GM20000 (cell line): ENCODE measurements at places on chromosomes 6 and 20.

- no peak for DNase-seq
Measured at GRCh38 chr6:139967497-139967896, 593.0 kb upstream of the CITED2 start.

GRCh38 chr6:82953871-82954270, 111.8 kb downstream of the UBE3D start:
- no peak for DNase-seq

GRCh38 chr6:2579241-2579761, 171.4 kb downstream of the MYLK4 start:
- DNase-seq: no peak

- no peak for DNase-seq
Measured at GRCh38 chr6:87701344-87701675, 723 bp downstream of the AKIRIN2 start.

DNA sequence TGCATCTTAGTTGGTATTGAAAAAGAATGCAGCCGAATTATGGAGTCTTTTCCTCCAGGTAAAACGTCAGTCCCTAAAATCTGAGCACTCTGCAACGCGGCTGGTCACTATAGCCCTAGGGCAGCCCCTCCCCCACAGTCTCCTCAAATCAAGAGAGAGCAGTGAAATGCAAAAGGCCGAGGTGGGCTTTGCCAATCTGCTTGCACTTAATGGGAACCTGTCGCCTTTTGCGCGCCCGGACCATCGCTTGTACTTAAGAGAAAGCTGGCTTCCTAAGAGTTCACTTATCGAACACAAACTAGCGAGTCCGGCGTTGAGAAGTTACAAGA, 447 bp downstream of the MCM3 start:
- peak; percentile 16 for DNase-seq

- peak; percentile 62 for DNase-seq
Measured at GRCh38 chr6:144353871-144354314, 68.8 kb downstream of the UTRN start.

- DNase-seq: no peak
Measured at GRCh38 chr6:82111114-82111513, 136.4 kb downstream of the IBTK start.

DNA sequence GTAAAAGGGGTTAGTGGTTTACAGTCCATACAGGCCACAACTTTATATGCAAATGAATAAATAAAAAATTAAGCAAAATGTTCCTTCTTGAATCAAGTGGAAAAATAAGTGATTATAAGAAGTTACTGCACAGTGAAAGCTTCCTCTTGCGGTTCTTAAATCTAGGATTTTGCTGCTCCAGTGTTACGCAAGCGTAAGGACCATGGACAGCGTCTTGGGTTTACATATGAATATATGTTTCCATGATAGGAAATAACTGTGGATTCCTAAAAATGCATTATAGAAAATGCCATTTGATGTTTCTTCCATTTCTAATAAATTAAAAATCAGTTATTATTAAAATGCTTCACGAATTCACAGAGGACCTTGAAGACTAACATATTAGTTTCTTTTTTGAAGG, 176.6 kb upstream of the POU3F2 start:
- no peak for DNase-seq

GRCh38 chr6:136887953-136888352, 34.1 kb upstream of the SLC35D3 start:
- no peak for DNase-seq

- no peak for DNase-seq
Measured at GRCh38 chr20:15081261-15081660, 743.8 kb upstream of the FLRT3 start.

GRCh38 chr20:33552519-33552918, 62.6 kb downstream of the CBFA2T2 start:
- DNase-seq: peak; percentile 20

- DNase-seq: peak; percentile 37
Measured at GRCh38 chr20:56995635-56996075, 270.8 kb downstream of the BMP7 start.

DNA sequence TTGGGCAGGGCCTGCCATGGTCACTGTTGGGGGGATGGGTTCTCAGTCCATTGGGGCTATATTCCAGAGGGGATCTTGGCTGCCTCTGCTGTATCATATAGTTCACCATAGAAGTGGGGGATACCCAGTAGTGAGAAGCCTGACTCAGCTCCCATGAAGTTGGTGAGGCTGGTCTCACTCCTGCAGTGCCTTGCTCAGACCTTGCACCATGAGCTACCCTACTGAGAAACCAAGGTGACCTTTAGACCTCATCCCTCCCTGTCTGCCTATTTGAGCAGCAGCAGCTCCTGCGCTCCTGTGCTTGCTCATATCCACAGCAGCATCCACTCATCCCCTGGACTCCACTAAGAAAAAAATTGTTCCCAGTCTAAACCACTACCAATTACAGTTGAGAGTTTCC, 56.0 kb upstream of the HEY2 start:
- no peak for DNase-seq

DNA sequence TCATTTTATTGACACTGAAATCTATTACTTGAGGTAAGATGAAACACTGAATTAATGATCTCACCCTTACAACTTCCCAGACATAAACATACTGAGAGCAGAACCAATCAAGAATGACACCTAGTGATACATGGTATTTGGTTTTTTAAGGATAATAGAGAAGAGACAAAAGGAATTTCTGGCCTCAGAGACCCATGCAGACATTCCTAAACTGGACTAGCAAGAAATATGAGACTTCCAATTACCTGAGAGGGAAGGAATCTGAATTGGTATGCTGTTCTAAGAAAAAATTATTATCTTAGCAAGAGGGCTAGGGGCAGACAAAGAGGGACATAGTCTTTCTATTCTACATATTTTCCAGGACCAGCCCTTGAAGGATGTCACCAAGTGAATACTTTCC, 141.1 kb downstream of the BMP5 start:
- no peak for DNase-seq

- DNase-seq: peak; percentile 62
Measured at GRCh38 chr6:44561060-44561623, 173.6 kb downstream of the CDC5L start.

DNA sequence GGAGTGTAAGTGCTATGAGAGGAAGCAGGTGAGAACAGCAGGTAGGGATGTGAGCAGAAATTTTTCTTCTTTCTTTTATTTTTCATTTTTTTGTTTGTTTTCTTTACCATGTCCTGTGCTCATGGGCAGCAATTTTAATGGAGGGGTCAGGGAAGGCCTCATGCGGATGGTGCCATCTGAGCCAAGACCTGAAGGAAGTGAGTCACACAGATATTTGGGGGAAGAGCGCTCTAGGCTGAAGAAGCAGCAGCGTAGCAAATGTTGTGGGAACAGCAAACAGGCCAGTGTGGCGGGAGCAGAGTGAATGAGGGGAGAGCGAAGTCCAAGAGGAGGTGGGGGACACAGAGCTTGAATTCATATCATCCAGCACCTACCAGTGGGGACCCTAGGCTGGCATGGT, 12.7 kb downstream of the SPDEF start:
- DNase-seq: no peak

DNA sequence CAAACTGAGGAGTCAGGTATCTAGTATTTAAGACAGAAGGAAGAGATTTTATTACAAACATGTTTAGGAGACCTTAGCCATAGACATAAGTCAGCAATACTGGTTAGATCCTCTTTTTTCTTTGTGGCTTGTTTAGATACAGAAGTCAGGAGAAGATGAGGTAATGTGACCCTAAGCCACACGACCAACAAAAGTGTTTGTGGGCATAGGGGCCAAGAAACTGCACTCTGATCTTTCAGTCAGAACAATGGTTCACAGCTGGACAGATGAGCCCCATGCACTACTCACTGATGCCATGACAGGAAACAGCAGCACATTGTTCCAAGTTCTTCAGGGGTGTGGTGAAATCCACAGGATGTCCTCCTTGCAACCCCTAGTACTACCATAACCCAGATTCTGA, 238.5 kb upstream of the RAB32 start:
- no peak for DNase-seq
